Cortex of kidney (tissue), 1 donor: ENCODE measurements at places on chromosomes 3 and 15.

DNA sequence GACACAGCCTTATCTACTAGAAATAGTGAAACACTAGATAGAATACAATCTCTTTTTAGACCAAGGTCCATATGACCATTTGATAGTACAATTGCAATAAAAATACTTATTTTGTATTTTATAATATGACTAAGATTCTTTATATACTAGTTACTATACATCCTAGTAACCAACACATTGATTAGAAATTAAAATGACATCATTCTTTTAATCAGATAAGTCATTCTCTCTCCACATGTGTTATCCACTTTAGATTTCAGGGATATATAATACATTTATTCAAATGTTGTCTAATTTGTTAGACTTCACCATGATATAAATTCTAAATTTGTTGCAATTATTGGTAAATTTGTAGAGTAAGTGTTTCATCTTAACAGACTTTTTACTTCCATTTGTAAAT is 276.2 kb upstream of the DPH6 start:
- DNase-seq: no peak

GRCh38 chr15:52439470-52439869 is 89.2 kb downstream of the MYO5A start:
- DNase-seq: no peak

DNA sequence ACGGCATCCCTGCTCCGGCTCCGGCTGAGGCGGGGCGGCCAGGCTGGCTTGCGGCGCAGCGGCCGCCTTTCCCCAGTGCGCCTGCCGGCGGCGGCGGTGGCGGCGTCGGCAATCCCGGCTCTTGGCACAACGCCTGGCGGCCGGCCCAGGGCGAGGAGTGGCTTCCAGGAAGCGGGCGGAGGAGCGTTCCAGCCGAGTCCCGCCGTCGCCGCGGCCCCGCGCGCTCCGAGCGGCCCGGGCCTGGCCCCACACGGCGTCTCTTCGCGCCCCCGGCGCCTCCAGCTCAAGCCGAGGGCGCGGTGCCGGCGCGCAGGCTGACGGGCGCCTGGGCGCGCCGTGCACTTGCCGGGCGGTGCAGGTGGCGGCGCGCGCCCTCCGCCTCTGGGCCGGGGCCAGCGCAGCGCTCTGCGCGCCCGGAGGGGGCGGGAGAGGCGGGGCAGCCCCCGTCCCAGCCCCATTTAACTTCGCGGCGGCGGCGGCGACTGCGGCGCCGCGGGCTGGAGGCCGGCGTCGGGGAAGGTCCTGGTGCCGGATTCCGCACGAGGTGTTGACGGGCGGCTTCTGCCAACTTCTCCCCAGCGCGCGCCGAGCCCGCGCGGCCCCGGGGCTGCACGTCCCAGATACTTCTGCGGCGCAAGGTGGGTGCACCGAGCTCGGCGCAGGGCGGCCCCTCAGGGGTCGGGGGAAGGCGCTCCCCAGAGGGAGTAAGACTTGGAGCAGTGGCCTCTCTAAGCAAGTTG is at the start of gene ADAMTSL3:
Gene ADAMTSL3 (plus strand): TSS at position 485 of the 740 bp plus-strand sequence. CDS start 1,639 bp downstream, outside the sequence.
- no peak for DNase-seq

- no peak for DNase-seq
Observed at GRCh38 chr15:59590027-59590426, 21.6 kb upstream of the GCNT3 start.

DNA sequence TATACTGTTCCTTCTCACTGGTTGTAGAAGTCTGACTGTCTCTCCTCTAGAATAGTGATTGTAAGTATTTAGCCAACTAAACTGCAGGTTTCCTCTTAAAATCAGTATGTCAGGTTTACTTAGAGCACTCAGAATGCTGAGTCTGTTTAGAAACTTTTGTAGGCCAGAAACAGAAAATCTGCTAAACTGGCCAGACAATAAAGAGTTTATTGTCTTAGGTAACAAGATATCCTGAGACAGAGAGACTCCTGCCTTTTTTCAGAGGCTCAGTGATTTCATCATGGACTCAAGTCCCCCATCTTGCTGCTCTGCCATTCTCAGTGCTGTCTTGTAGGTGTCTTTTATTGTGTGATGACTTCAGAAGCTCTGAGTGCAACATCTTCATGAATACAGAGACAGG is 279.0 kb downstream of the MFSD1 start:
- no peak for DNase-seq

GRCh38 chr3:44402548-44402947 is 64.0 kb downstream of the TCAIM start:
- DNase-seq: no peak

- no peak for DNase-seq
Observed at GRCh38 chr15:94077938-94078337, 153.4 kb upstream of the MCTP2 start.

GRCh38 chr3:173892547-173892946 is 495.0 kb downstream of the NLGN1 start:
- no peak for DNase-seq

DNA sequence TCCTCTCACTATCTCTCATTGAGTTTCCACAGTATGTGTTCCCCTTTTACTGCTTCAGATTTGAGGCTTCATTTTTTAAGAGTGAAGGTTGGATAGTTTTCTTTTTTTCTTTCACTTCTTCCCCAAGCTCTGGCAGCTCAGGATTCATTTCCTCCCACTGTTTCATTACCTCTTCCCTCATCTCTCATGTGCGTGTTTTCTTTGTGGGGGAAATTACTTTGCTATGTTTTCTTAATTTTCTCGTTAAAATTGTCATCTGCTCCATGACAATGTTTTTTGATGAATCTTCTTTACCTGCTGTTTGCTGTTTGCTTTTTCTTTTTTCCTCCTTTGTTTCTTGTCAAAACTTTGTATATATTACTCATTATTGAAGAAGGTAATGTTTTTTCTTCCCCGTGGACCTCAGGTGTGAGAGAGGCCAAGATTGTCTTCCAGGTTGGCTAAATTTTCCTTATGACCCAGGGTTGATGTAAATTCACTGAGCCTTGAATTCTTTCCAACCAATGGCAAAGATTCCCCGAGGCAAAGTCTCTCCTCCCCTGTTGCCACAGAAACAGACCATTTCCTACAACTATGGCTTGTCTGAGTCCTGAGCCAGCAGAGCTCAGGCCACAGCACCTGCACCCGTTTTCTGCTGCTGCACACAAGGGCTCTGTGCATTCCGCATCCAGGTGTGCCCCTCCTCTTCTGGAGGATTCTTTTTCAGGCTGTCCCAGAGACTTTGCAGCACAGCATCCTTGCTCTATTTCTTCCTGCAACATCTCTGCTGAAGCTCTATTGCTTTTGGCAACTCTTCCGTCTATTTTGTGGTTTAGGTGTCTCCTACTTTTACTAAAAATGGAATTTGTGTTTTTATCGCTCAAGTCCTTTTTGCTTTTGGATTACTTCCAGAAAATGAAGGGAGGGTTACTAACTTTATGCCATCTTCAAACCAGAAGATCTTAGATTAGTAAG is 66.1 kb downstream of the NOX5 start:
- no peak for DNase-seq

DNA sequence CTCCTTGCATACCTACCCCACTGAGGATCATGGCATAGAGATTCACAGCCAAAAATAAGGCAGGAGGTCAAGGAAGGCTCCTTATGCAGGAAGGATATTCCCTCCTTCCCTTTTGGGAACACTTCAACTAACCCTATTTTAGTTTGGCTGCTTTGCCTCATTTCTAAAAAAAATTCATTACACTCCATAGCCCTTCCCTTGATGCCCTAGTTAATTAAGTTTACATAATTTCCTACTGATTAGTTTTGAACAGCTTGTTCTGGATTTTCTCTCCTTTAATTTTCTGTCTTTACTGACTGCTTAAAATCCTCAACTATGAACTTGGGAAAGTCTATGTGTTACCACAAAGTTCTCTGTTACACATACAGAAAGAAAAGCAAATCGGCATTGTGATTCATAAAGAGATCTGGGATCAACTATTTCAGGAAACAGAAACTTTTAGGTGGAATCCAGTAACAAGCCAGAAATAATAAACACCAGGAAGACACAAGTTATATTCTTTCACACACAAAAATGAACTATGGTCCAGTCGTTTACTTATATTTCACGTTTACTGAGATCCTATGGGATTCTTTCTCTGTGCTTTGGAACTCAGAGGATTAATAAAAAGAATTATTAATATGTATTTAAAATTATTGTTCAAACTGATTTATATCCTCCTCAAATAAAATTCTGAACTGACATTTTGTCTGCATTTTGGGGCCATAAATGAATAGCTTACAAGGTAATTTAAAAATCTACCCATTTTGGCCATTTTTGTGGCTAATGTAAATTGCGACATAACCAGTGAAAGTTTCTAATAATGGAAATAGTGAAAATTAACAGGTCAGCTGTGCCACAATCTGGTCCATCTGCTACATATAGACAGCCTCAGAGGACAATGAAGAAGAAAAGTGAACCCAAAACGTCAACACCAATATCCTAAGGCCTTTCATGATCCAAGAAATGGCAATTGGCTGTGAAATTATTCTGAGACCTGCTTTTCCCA is 113.8 kb downstream of the FRMD5 start:
- DNase-seq: no peak

DNA sequence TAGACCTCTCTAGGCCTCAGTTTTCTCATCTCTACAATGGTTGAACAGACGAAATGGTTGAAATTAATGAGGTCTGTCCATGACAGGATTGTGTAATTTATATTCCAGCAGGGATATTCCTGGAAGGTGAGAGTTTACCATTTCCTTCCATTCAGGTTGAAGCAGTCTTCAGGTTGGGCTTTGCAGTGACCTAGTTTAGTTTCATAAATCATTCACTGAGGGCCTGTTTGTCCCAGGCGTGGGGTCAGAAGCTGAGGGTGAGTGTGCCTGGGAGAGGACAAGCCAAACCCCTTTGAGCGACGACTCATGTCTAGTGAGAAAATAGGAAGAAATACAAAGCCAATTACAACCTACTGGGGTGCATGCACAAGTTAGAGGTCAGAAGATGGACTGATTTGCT is 57.2 kb upstream of the CACNA2D3 start:
- DNase-seq: no peak

DNA sequence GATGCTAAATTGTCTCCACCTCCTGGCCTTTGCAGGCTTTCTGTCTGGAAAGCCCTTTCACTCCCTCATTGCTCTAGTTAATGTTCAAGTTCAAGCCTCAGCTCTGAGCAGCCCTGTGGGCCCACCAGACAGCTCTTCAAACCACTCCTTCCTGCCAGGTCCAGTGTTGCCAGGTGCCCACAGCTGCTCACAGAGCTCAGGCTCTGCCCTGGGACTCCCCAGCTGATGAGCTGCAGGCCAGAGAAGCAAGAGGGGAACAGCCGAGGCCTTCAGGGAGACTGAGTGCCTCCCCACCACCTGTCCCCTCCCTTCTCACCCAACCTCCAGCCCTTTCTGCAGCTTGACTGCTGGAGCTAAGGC is 1.3 kb upstream of the ZBTB47 start:
- DNase-seq: no peak

DNA sequence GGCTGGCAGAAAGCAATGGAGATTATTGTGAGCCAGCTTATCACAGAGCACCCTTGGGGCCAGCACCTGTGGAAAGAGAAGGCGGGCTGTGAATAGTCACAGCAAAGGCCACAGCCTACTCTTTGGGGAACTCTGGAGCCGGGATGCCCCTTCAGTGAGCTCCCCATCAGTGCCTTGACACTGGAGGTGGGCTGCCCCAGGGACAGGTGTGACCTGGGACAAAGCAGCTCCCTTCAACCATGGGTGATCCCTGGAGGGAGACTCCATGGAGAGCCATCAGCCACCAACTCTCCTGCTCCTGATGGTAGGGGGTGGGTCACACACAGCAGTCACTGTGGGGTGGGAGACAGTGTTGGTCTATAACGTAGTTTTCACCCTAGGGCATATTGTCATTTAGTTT is 5.8 kb downstream of the TTC21A start:
- no peak for DNase-seq

DNA sequence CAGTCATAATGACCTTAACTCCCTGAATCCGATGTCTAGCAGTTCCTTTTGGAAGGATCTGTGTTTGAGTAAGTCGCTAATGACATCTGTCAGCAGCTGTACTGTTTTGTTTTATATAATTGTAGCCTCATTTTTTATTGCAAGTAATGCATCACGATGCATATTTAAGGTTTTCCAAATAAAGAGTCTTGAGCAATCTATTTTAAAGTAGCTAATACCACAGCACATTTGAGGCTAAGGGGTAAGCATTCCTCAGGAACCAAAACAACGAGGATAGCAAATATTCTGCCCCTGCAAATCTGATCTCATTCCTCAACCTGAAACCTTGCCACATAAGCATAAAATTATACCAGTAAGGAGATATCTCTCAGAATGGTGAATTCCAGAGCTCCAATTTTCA is 98.7 kb downstream of the TBC1D5 start:
- no peak for DNase-seq

DNA sequence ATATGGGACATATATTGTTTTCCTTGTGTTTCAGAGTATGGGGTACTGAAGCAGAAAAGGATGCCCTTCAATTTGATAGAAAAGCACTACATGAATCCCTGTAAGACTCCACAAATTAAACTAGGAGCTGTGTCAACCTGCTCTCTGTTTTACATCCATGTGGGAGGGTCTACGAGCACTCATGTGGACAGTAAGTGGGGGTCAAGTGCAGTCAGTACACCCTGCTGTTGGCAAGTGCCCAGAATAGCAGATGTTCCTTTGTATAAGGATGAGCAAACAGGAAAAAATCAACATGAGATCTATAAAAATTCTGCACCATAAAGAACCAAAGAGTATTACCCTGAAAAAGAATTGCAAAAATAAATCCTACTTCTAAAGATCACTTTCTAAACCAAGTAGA is 659.9 kb downstream of the SI start:
- no peak for DNase-seq

DNA sequence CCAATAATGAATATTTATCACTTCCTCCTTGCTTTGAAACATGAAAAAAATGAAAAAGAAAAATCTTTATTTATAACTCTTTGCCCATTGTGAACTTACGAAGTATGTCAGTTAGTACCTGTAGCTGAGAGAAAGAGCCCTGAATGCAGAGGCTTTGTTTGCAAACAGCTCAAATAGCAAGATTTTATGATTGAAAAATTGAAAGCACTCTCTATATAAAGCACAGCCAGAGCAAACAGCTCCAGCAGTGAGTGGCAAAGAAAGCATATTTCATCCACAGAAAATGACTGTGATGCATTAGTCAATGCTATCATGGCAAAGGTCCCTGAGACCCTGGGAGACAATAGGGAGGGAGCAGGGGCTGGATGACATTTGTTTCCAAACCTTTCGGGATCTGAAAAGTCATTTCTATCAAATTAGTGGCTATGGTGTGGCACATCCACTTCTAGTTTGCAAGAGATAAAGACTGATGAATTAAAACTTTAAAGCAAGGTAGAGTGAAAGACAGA is 576.1 kb downstream of the OTOL1 start:
- no peak for DNase-seq

DNA sequence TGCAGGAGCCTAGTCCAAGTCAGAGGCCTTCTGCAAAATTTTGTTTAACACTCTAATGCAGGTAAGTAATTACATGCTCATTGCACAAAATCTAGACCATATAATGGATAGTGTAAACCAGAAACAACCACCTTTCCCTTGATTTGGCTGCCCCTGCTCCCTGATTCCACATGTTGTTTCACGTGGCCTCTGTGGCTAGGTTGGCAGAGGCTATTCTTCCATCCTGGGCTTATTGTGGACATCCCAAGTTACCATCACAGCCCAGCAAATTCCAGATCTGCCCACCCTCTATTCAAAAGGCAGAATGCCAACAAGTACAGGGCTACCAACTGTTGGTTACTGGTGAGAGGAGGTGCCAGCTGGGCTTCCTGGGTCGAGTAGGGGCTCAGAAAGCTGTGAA is 794.5 kb upstream of the GRM7 start:
- no peak for DNase-seq
